Activated CD8-positive, alpha-beta T cell treated with anti-CD3 and anti-CD28 coated beads for 36 hours (primary cell): ENCODE measurements at places on chromosomes 1 and 21. TPM values are rescaled to one million over a fixed set of nuclear protein-coding genes. Genes with fewer than 3 reads are reported as not detected.

Gene OR2T2
- not detected for total RNA-seq

- no peak for DNase-seq
These were observed 1.9 kb downstream of the TAL1 start for GRCh38 chr1:47229886-47230691.

Gene FAM72D
- 21.0 TPM for total RNA-seq

DNA sequence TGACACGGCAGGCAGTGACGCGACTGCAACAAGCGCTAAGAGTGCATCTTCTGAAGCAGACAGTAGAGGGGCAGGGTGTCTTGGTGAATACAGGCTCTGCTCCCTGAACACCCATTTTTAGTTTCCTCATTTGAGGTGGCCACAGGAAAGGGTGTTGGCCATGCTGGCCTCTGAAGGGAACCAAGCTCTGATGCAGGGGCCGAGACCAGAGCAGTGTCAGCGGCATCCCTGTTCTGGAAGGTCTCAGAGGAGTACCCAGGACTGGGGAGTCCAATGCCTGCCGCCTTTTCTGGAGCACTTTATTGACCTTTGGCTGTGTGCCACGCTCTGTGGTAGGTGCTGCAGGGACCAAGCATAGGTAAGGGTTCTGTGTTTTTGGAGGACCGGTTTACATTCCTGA is 100.4 kb downstream of the KCNJ6 start:
- DNase-seq = no peak

DNA sequence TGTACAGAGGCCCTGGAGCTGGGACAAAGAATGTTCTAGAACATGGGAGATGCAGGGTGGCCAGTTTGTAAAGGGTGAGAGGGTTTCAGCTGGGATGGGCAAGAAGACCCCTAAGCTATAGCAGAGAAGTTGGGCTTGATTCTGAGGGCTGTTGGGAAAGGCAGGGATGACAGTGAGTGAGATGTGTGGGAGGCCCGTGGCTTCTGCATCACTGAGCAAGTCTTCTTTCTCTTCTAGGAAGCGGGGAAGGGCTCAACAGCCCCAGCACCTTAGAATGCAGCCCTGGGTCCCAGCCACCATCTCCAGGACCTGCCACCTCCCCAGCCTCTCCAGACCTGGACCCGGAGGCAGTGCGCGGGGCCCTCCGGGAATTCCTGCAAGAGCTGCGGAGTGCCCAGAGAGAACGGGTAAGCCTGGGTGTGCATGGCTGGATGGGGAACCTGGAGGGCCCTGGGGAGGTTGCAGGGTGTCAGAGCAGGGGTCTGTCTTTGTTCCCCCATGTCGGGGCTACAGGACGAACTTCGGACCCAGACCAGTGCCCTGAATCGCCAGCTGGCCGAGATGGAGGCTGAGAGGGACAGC is 14.8 kb downstream of the MFAP2 start:
- no peak for DNase-seq

GRCh38 chr1:62918700-62919099 is 134.8 kb downstream of the ATG4C start:
- no peak for DNase-seq

DNA sequence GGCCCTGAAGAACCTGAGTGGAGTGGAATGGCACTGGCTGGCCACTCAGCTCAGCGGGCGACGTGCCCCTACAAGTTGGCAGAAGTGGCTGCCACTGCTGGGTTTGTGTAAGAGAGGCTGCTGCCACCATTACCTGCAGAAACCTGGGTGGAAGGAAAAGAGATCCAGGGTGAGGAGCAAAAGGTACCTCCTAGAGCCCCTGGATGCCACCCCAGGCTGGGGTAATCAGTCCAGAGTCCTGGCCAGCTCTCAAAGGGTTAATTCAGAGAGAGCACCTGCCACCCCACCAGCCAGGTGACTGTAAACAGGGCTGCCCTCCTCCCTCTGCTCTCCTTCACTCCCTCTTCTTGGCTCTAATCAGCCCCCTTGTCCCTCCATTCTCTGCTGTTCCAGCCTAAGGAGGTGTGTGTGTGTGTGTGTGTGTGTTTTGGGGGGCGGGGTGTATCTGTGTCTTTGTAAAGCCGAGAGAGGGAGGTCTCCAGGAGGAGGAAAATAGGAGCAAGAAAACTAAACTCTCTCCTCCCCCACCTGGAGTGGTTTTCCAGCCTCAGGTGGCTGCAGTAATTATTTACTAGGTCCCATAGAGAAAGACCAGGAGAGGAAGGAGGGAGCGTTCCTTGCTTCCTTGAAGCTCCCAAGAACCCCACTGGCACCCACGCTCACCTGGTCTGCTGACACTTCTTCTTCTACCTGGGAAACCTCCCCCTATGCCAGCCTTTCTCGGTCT is 12.6 kb downstream of the TRIM46 start:
- no peak for DNase-seq

- DNase-seq = peak; percentile 86
These were observed 50.3 kb upstream of the COA6 start for GRCh38 chr1:234322979-234323378.

GRCh38 chr1:37570528-37571334 is 14.0 kb downstream of the DNALI1 start:
- DNase-seq = no peak
